ENCODE measurements at places on chromosomes 6 and 20.

DNA sequence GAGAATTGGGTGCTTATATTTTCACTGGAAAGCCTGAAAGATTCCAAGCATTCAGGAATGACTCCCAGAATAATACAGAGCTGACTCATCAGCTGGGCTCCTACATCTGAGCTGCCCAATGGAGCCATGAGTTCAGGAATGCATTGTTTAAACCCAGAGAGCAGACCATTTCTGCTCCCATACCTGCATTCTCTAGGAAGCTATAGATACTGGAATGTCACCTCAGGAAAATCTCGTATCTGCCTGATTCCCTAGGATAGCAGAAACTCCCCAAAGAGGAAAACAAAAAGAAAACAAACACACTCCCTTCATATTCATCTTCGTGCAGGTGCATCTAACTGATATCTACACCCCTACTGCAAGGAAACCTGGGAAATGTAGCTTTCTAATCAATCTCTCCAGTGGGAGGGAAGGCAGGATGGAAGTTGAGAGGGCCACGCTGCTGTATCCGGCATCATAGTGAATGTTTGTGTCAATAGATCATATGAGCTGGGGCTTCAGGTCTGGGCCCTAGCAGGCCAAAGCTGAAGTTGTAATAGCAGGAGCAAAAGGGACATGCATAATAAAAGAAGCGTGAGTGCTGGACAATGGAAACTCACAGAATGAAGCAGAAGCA, 8.2 kb upstream of the SLC2A12 start:
- DNase-seq: no peak

DNA sequence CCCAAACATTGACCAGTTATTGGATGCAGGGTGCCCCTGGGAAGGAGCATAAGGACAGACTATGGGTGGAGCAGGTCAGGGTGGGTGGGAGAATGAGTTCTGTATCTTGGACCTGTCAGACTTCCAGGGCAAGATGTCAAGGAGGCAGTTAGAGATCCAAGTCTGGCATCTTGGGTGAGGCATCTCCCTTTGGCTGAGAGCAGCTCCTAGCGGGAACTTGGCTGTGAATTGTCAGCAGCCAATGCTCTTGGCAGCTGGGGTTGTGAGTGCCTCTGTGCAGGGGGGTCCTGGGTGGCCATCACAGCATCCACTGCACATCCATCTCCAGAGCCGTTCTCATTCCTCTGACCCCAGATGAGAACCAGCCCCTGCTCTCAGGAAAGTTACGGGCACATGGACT, 117.0 kb upstream of the MYL9 start:
- DNase-seq: no peak

DNA sequence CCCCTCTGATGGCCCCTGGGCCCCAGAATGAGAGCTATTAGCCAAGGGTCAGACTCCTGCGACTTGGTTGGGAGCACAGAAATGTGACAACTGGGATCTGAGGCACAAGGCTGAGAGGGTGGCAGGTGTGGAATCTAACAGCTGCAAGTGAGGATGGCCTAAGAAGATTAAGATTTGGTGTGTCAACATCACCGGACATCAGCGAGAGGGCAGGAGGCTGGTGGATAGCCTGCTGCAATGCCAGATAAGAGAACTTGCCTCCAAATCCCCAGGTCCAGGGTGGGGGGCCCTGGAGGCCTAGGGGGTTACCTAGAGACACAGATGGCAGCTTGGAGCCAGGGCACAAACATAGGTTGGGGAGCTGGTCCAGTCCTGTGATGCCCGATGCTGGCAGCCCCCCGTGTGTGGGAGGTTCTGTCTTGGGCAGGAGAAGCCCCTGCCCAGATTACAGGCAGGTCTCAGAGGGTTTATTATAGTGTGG, 155.8 kb downstream of the GRM4 start:
- DNase-seq: no peak

DNA sequence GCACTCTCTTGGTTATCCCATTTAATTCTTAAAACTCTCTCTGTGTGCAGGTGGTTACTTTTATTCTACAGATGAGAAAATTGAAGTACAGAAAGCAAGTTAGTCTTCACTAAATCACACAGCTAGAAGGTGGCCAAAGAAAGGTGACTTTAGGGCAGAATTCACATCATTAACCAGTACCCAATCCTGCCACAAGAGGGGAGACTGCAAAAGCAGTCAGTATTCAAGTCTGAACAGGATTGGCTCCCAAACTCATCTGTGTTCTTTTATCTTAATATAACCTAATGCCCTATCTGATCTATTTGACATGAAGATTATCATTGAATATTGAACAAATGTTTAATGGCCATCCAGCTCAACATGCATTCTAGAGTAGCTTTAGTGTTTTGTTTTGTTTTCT, 225.3 kb upstream of the FAM83B start:
- no peak for DNase-seq

DNA sequence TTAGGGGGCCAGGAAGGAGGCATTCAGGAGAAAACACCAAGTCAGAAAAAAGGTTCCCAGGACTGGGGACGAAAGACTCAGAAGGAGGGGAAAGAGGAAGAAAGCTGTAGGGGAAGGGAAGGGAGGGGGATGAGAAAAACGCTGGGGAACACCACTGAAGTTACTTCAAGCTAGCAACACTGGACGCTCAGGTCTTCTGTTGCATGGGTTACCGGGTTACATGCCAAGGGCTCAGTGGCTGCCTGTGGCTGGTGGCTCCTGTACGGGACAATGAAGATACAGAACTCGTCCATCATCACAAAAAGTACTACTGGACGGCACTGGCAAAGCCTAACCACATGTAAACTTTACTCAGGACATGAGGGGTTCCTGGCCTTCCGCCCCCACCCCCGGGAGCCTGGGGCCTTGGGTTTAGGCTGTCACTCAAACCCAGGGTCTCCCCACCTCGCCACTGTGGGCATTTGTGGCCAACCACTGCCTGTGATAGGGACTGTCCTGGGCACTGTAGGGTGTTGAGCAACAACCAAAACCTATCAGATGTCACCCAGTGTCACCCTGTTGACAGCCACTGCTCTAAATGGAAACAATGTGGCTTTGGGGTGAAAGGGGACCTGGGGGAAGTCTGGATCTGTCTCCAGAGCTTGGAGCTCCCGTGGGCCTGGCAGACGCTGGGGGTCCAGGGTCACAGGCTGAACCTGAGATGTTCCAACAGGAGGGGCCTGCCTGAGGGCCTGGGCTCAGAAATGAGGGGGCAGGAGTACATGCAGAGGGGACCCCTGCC, 40.3 kb upstream of the CD93 start:
- no peak for DNase-seq

DNA sequence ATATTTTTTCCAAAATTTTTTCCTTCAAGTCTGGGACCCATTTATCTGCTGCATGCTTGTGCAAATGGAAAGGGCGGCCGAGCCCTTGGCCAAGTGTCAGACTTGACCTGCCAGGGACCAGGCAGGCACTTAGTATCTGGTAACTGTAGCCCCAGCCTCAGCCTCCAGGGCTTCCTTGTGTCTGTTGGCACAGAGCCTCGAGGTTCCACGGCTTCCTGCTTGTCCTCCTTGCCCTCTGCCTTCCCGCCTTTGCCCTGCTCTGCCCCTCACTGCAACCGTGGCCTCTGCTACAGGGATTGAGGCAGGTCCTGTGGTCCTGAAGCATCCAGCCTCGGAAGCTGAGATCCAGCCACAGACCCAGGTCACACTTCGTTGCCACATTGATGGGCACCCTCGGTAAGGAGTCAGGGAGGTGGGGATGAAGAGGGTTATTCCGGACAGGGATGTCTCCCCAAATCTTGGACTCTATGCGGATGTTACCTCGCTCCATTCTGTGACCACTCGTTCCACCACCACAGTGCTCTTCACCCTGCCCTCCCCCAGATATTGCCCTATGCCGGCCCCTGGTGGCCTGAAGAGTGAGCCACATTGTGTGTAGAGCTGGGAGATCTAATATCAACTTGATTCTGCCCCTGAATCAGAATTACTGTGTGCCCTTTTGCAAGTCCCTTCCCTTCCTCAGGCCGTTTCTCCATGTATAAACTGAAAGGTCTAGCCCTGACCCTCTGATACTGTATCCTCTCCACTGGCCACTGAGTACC, 41.5 kb upstream of the SRF start:
- DNase-seq: no peak

DNA sequence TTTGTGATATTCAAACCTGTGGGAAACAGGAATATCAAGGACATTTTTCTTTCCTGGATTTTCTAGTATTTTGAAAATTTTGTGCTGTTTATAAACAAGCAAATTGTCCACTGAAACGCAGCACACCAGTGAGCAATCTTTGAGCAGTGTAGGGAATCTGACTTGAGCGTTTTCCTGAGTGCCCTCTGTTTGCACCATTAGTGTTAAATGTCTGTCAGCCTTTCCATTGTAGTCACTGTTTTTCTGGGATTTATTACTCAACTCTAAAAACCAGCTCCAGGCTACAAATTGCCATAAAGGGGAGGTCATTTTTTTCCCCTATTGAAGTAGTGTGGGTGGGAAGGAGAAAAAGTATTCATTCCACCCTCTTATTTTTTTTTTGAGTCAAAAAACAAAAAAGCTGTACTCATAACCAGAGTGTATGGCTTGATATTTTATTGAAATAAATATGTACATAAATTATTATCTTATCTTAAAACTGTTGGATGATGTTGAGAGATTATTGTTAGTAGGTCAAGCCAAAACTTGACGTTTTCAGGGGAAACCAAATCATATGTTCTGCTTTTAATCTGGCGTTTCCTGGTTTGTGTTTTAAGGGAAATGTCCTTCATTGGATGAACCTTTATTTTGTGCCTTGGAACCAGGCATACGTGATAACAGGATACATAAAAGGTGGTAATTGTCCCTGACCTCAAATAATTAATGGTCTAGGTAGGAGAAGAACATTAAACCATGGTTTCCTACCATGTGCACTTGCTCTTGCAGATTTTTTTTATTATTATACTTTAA, 51.8 kb downstream of the TSHZ2 start:
- DNase-seq: no peak

DNA sequence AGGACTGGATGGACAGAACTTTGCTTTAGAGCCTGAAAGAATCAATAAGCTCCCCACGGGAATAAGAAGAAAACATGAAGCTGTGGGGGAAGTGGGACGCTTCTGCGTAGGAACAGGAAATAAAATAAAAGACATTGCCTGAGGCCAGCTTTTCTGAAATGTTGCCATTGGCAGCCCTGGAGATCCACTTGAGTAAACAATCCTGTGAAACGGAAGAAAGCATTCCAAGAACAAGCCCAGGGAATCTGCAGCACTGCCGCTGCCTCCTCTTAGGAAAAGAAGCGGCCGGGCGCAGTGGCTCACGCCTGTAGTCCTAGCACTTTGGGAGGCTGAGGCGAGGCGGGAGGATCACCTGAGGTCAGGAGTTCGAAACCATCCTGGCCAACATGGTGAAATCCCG, 182.3 kb upstream of the RALGAPA2 start:
- DNase-seq: no peak

DNA sequence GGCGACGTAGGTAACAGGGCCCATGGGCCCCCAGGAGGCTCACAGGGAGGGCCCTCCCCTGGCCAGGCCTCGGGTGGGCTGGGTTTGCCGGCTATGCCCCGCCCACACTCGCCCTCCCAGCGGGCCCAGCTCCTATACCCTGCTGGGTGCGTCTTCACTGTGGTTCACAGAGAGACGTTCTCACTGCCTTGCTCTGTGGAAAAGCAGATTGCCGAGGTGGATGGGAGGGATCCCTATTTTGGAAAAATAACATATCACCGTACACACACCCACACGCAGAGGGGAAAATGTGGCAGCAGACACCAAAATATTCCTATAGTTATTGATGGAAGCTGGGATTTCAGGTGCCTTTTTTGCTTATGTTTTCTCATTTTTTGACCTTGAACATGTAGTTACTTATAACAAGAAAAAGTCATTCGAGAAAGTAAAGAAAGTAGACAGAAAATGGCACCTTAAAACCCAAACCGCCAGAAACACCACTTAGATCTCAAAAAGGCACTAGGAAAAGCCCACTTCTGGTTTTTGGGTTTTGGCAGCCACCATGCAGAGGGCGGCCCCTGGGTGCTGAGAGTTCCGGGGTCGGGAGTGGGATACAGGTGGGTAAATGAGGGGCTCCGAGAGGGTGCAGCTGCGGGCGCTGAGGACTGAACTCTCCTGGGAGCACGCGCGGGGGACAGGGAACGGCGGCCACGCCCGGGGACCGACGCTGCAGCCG, 49.4 kb downstream of the TMEM242 start:
- DNase-seq: no peak

DNA sequence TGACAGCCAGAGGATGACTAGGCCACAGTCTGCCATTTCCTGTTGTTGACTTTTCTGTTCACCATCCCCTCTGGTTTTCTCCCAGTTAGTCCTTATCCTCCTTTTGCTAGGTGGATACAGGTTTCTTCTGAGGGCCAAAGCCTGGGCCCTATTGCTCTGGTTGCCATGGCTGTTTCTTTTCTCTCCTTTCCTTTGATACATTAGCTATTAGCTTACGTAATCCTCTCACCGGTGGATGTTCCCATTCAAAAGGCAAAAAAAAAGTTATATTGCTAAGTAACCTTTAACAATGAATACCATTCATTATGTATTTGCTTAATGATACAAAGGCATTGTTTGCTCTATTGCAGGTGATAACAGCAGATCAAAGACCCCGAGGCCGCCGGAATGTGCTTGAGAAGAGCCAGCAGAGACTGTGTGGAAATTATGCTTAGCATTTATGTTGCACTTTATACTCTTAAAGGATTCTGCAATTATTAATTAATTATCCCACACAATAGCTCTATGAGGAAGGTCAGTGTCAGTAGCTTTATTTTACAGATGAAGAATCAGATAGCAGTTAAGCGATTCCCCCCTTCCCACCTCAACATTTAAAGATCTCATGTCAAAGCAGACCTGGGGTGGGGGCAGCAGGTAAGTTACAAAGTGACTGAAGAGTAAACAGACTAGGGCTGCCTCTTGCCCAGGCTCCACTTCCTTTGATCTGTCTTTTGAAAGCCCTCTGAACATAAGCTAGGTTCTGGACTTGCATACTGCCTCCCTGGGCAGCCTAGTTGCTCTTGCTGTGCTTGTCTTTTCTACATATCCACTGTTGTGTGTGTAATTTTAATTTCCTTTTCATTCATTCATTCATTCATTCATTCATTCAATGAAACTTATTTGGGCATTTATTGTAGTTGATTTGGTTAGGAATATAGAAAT, 14.5 kb upstream of the TFB1M start:
- DNase-seq: no peak

DNA sequence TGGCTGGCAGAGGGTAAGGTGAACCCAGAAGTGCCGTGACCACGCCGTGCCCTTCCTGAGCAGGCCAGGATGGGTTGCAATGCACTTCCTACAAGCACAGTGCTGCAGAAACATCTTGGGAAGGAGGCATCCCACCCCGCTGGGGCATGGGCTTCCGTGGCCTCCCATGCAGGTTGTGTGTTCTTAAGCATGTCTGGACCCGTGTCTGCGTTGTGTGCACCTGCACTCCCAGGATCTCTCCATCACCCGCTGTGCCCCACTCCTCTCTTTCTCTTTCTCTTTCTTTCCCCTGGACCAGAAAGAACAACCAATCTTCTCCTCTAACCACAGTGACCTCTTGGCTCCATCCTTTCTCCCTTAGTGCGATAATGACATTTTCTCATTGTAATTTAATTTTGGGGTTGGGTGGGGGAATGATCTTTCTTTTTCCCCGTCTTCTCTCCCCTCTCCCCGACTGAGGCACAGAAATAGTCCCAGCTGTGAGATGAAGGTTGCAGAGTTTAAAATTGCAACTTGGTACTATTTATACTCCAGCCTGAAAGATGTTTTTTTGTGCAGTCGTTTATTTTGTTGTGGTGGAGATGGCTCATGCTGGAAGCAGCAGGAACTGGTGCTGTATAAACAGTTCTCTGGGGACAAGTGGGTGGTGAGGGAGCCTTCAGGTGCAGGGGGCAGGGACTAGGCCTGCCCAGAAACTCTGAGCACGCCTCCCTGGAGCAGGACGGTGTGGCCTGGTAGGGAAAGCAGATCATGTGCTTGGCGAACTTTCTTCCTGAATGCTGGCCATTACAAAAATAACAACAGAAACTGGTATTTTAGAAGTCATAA, 20.5 kb downstream of the BCAS4 start:
- no peak for DNase-seq
